ENCODE measurements at places on chromosomes 13 and 19.

- no peak for DNase-seq
Observed at GRCh38 chr19:50794074-50794875, 4.1 kb downstream of the ACP4 start.

DNA sequence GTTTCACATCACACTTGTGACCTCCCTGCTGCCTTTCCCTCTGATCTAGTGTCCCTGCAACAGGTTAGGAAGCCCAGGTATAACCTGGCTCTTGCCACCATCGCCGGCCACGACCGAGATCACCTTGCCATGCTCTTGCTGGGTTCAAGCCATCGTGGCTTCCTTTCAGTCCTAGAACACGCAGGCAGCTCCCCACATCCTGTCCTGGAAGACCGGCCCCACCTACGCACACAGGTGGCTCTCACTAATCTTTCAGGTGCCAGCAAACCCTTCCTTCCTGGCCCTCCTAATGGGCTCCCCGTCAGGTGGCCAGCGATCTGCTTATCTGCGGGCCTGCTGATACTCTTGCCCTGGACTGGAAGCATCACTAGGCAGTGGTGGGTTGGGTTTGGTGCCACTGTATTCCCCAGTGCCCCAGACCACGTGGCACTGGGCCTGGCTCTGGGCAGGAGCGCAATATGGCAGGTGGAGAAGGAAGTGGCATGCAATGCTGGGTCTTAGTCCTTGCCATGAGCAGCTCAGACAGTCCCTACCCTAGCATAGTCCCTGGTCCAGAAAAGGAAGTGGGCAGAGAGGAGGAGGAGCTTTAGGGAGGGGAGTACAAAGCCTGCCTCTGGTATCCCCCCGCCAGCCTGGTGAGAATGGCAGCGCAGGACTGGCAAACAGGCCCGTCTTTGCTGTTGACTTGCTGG is 11.8 kb downstream of the PPP1R37 start:
- DNase-seq: no peak

DNA sequence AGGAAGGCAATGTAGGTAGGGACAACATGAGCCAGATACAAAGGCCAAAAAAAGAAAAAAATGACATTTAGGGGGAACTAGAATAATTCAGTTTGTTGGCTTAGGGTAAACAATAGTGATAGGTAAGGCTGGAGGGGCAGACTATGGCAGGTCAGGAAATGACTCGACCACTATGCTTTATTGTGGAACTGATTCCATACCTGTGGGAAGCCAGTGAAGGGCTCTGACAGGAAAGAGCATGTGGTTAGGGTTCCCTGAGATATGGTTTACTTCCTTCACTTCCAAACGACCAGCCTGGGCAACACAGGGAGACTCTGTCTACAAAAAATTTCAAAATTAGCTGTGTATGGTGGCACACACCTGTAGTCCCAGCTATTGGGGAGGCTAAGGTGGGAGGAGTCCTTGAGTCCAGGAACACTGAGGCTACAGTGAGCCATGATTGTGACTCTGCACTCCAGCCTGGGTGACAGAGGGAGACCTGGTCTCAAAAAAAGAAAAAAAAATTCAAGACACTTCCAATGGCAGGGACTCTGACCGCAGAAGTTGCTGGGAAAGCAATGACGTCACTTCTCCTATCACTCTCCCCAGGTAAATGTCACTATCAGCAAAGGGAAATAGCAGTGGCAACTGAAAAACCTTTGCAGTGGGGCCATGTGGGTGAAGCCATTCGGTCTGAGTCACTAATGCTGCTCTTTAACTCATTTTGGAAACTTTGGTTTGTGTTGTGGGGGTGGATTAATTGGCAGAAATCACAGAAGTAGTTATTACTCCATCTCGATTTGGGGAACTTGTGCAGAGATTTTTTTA is 192.8 kb upstream of the TSC22D1 start:
- DNase-seq: no peak

DNA sequence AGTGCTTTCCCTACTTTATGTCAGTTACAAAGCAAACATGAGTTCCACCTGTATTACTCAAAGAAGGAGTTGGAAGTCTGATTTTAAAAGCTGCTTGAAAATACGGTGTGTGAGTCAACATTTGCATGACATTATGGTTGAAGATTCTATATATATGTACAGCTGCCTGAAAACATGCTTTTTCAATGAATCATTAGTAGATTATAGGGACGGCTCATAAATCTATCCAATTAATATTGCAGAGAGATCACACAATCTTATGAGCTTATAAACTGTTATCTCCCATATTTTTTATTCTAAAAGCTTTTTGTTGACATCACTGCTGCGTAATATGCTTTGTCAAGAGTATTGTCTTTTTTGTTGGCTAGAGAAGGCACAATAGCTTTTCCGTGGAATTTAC is 873.8 kb downstream of the SLITRK6 start:
- no peak for DNase-seq

GRCh38 chr13:45607931-45608330 is 7.6 kb downstream of the ERICH6B start:
- DNase-seq: no peak

- no peak for DNase-seq
Observed at GRCh38 chr19:10643172-10643967, 10.8 kb upstream of the ILF3 start.

DNA sequence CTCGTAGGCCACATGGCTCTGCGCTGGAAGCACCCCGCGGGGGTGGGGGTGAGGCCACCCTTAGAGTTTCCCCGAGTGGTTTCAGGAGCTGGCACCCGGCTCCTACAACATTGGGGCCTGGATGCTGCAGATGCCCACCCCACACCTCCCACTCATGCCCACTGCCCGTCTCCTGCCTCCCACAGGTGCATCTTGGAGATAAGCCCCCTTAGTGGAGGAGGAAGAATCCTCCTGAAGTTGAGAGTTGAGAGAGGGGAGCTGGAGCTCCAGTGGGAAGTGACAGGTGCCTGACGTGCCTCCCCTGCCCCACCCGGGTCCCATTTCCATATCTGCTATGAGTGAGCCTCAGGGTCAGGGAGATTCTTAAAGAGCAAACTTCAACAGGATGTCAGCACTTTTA is 341.3 kb downstream of the TEX29 start:
- no peak for DNase-seq

DNA sequence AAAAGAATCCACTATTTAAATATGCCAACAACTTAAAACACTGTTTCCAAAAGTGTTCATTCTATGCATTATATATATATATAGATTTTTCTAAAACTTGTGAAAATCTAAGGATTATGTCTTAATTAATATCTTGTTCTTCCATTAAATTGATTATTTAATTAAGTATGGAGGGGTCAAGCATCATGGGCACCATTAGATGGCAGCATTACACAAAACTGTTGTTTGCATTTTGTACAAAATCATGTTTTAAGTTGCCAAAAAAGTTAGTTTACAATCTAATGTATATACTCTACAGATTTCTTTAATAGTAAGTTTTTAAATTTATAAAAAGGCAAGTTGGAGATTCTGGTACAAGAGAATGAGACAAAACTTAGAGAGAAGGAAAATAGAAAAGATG is 213.2 kb upstream of the EDNRB start:
- no peak for DNase-seq

DNA sequence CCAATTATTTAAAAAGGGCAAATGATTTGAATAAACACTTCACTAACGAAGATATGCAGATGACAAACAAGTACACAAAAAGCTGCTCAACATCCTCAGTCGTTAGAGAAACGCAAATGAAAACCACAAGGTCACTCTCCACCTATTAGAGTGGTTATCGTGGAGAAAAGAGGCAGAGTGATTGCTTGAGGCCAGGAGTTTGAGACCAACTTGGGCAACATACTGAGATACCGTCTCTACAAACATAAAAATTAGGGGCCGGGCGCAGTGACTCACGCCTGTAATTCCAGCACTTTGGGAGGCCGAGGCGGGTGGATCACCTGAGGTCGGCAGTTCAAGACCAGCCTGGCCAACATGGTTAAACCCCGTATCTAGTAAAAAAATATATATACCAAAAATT is 27.2 kb downstream of the BLOC1S3 start:
- DNase-seq: no peak

- DNase-seq: no peak
Observed at GRCh38 chr19:35109395-35110112, 6.1 kb upstream of the FXYD3 start.

- no peak for DNase-seq
Observed at GRCh38 chr13:44435919-44436510, 62.4 kb downstream of the SERP2 start.

DNA sequence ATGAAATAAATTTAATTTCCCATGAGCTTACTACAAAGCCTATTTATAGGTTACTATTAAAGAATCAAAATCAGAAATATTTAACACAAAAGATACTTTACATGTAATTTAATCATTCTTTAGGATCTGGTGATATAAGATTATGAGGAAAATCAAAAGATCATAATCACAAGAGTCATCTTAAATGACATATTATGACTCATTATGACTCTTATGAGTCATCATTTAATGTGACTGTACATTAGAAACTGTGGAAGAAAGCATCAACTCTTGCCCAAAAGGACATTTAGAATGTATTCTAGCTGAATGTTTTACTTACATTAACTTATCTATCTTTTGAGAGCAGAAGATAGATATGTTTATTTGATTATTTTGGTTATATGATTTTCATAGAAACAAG is 458.6 kb downstream of the DCT start:
- no peak for DNase-seq

DNA sequence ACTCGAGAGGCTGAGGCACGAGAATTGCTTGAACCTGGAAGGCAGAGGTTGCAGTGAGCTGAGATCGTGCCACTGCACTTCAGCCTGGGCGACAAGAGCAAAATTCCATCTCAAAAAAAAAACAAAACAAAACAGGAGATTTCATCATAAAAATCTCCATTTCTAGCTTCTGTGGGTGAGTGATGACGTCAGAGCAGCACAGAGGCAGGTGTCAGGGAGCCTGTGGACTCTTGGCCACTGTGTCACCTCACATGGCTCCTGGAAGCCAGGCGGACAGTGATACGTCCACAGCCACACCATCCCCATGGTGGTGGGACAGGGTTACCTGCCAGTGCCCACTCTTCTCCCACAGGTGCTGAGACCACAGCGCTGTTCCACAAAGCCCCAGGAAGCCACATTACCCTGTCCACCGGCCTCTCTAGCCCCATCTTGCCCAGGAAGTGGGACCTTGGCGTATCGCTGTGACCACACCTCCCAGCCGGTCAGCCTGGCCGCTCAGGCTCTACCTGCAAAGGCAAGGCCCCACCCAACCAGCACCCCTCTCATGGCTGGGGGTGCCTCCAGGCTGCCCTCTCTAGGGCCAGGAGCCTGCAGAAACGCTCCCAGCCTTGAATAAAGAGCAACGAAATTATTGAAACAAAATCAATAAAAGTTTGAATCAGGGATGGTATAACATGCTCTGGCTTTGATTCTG is 2.5 kb upstream of the FXYD3 start:
- DNase-seq: no peak

- DNase-seq: no peak
Observed at GRCh38 chr19:48249502-48250014, 6.2 kb downstream of the CARD8 start.

DNA sequence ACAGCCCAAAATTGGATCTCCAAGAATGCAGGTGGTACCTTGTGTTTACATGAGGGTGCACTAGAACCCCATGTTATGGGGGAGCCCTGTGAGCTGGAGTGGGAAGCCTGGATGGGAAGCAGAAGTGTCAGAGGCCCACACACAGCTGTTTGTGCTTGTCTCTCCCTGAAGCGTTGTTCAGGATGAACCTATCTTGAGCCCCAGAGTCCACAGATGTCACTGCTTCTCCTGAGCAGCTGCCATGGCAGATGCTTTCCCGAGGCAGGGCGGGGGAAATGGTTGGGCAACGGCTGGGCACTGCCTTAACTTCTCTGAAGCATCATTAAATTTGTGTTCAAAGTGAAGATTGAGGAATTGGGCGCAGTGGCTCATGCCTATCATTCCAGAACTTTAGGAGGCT is 17.1 kb upstream of the CHST8 start:
- DNase-seq: no peak

- peak; percentile 32 for DNase-seq
Observed at GRCh38 chr19:55549500-55550320, 4.4 kb upstream of the SBK3 start.

- DNase-seq: no peak
Observed at GRCh38 chr13:25992076-25992475, 59.7 kb downstream of the SHISA2 start.

DNA sequence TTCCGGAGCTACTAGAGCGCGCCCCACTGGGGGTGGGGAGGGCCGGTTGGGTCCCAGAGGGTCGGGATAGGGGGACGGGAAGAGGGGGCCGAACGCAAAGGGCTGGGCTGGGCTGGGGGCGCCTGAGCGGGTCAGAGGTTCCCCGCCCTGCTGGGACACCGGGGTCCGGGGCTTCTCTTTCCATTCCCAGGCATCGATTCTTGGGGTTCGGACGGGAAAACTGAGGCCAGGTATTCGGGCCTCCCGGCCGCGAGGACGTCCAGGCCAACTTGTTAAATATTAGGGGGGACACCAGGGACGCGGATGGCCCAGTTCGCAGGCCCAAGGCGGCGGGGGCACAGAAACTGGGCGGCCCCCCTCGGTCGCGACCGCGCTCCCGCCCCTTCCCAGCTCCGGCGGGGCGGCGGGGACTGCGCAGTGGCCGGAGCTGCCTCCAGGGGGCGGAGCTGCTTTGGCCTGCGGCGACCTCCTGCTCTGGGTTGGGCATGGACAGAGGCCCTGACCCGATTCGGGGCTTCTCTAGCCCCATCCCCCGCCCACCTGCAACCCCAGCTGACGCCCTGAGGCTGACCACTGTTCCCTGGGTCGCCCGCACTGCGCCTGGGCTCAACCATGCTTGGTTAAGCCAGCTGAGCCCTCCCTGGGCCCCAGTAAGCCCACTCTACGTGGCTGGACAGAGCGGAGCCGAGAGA is 1.2 kb upstream of the KLF16 start:
- no peak for DNase-seq

- DNase-seq: no peak
Observed at GRCh38 chr13:45055902-45056648, 64.2 kb upstream of the GTF2F2 start.

- no peak for DNase-seq
Observed at GRCh38 chr19:57317503-57317902, 2.8 kb upstream of the ZNF543 start.

GRCh38 chr13:98396071-98396710 is 180.7 kb downstream of the STK24 start:
- no peak for DNase-seq

DNA sequence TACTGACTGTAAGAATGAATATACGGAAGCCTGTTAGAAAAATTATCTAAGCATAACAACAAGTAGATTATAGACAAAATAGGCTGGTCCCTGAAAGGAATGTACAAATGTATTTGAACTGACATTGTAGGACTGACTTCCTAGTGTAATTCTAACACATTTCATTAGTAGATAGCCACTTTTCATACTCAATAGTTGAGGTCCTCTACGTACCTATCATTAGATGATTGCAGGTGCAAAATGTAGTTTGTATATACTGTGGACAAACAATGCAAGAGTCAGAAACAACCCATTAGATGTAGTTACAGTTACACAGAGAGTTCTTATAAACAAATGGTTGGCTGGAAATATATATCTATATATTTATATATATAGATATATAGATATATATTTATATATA is 402.3 kb upstream of the SLITRK6 start:
- DNase-seq: no peak

DNA sequence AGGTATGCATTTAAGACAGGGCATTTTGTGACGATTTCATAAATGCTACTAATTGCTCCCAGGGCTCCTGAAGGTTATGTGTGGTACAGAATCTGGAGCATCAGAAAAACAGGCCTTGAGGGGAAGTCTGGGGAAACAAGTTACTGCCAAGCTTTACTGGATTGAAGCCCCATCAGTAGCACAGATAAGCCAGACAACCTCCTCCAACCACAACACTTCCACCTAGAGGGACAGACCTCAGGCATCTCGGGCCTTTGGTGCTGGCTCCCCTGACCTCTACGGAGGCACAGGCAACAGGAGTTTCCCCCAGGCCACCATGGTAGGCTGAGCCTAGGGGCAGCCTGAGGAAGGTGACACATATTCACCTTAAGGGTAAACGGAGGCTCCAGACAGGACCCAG is 54.1 kb downstream of the ABCC4 start:
- no peak for DNase-seq

Measured in NCI-H1436 treated with DMSO at 0.1 percent for 48 hours (cell line).